H54 (cell line): ENCODE measurements at places on chromosomes 11 and 22.

DNA sequence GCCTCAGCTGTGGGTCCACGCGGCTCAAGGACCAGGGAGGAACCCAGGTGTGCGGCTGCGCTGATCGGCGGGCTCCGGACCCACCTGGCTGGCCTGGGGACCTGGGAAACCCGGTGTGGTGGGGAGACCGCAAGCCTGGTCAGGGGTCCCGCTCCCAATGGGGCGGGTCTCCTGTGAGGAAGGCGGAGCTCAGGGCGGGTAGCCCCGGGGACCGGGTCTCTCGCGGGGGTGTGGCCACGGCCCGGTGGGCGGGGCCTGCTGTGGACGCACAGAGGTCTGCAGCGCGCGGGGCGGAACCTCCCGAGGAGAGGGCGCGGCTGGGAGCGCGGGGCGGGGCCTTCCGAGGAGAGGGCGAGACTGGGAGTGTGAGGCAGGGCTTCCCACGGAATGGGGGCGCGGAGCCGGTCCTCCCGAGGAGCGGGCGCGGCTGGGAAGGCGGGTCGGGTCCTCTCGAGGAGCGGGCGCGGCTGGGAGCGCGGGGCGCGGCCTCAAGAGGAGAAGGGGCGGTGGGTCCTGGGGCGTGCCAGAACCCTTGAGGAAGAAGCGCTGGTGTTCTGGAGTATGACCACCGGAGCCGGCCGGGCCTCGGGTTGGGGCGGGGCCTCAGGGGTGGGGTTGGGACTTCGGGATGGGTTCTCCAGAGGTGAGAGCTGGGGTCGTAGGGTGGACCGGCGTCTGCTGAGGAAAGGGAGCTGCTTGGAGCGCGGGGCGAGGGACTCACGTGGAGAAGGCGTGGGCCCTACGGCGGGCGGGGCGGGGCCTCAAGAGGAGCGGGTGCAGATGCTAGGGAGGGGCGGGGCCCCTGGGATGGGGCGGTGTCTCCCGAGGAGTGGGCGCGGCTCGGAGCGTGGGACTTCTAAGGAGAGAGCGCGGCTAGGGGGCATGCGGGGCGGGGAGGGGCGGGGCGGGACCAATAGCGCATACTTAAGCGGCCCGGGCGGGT is 20.8 kb downstream of the DGCR6L start:
- peak; percentile 65 for DNase-seq

DNA sequence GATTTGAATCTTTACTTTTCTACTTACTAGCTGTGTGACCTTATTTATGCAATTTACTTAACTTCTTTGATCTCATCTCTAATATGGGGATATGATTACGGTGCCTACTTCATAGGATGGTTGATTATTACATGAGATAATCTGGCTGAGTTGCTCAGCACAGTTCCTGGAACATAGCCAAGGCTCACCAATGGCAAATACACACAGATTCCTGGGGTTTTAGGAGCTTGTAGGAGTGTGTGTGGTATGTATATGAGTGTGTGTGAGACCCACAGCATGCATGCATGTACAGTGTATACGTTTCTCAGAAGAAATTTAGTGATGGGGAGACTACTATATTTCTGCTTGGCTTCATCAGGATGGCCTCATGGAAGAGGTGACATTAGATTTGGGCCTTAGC is 256.9 kb downstream of the KIRREL3 start:
- DNase-seq, result no peak

DNA sequence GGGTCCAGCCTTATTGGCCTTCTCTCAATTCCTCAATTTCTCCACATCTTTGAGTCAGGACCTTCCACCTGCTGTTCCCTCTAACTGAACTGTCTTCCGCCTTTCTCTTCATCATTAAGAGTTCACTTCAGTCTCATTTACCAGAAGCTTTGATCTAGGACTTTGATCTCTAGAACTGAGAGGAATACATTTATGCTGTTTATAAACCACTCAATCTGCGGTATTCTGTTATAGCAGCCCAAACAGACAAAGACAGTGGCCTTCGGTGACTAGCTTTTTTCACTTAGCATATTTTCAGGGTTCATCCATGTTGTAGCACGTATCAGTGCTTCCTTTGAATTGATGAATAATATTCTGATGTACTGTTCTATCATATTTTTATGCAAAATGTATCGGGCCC is 10.5 kb downstream of the CLPB start:
- DNase-seq, result no peak

DNA sequence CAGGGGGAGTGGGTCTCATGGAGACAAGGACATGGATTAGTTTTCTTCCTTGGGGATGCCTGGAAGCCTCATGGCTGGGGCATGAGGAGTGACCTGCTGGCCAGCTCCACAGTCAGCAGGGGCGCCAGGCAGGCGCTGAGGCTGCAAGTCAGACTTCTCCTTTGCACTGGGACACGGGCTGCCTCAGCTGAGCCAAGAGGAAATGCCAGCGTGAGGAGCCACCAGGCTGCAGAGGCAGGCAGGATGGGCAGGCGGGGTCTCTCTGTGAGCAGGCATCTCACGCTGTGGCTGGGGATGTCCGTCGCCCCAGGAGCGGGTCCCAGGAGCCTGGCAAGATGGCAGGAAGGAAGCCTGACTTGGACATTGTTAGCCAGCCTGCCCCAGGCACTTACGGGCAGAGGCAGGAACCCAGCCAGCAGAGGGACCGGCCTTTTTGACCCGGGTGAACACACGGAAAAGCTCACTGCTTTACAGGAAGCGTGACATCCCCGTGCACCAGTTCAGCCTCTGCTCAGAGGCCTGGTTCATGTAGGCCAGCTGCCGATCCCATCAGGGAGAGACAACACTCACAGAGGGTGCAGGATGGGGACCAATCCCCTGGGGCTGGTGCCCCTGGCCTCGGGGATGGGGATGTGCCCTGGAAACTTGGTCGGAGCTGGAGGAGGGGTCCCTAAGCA is 10.2 kb downstream of the GNB1L start:
- DNase-seq, result peak; percentile 57

DNA sequence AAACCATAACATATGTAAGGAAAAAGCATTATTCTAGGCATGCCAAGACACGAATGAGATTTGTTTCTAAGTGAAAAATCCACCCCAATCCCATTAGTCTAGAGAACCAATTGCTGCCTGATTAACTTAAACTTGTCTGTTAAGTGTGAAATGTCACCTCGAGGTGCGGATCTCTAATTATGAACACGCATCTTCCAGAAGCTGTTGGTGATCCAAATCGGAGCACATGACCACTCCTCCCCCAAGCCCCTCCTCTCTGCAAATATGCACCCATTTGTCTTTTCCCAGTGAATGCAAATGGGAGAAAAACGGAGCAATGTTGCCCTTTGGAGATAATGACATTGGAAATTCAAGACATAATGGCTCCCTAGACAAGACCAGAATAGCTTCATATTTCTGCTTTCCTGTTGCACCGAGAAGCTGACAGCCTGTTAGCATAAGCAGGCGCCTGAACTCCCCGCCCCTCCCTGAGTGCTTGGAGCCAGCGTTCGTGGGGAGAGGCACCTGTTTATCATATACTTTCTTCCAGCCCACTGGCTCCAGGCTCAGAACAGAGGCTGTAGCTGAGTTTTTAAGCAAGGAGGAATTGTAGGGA is 6.0 kb upstream of the FXYD6 start:
- no peak for DNase-seq

DNA sequence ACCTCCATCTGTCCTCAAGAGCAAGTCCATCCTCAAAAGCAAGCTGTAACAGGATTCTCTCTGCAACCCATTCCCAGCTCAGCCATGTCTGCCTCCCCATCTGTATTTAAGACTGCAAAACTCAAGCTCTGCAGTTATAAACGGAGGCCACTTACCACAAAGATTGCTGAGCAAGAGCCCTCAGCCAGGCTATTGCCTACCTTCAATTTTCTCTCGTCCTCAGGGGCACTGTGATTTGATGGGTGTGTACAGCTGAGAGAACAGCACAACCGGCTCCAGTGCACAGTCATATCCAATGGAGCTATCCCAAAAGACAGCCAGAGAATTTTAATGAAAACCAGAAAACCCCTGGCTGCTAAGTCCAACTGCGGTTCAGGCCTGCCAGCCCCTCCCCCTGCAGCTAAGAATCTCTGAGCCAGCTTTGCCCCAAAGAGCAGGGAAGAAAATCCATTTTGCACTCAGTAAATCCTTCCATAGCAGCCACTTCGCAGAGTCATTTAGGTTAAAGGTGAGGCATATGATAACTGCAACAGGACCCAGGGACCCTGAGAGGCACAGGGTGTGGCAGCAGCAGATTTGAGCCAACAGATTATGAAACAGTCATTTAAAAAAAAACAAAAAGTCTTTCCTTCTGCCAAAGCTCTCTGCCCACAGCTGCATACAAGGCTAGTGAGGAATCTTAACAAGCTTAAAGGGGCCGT is 37.6 kb downstream of the RAB30 start:
- peak; percentile 28 for DNase-seq

- DNase-seq, result no peak
Observed at GRCh38 chr11:97895572-97895971, 1125.2 kb upstream of the CNTN5 start.

GRCh38 chr11:112249871-112250610 is 10.6 kb downstream of the PLET1 start:
- DNase-seq, result no peak

- DNase-seq, result no peak
Observed at GRCh38 chr11:34126959-34127848, 21.8 kb downstream of the NAT10 start.

- no peak for DNase-seq
Observed at GRCh38 chr11:132202621-132203020, 832.2 kb downstream of the NTM start.
